Daoy (cell line): ENCODE measurements at places on chromosomes 7 and 10. TPM values are rescaled to one million over a fixed set of nuclear protein-coding genes. Genes with fewer than 3 reads are reported as not detected.

C10orf90 gene
- 1.4 TPM in 1 of 2 replicates, not detected in the other for total RNA-seq

TRIL gene
- 0.11 and 0.15 TPM in 2 replicates for total RNA-seq

MYL10 gene
- not detected in 2 replicates for total RNA-seq

ARMC3 gene
- not detected in 2 replicates for total RNA-seq

RP9 gene
- 28.6 and 29.9 TPM in 2 replicates for total RNA-seq

MYPN gene
- total RNA-seq = 1.8 and 2.9 TPM in 2 replicates

GRM8 gene
- 0.24 and 1.4 TPM in 2 replicates for total RNA-seq

CPA2 gene
- 0.11 TPM in 1 of 2 replicates, not detected in the other for total RNA-seq

CFAP70 gene
- 0.29 TPM in 1 of 2 replicates, not detected in the other for total RNA-seq

MEOX2 gene
- not detected in 2 replicates for total RNA-seq

CRYGN gene
- total RNA-seq = 0.17 TPM in 1 of 2 replicates, not detected in the other

LMOD2 gene
- not detected in 2 replicates for total RNA-seq

NAT16 gene
- total RNA-seq = not detected in 2 replicates

RPA3 gene
- total RNA-seq = 74.7 and 125 TPM in 2 replicates

CCDC201 gene
- not detected in 2 replicates for total RNA-seq

ELMO1 gene
- 7.0 and 25.3 TPM in 2 replicates for total RNA-seq

PNLIPRP1 gene
- not detected in 2 replicates for total RNA-seq

ACSM6 gene
- not detected in 2 replicates for total RNA-seq

IGF2BP3 gene
- total RNA-seq = 277 and 349 TPM in 2 replicates

NKX1-2 gene
- total RNA-seq = not detected in 2 replicates

SLC16A9 gene
- total RNA-seq = 11.7 and 13.7 TPM in 2 replicates

LHFPL3 gene
- total RNA-seq = 0.06 TPM in 1 of 2 replicates, not detected in the other

OTUD1 gene
- 1.1 and 1.5 TPM in 2 replicates for total RNA-seq

GPR26 gene
- 0.11 TPM in 1 of 2 replicates, not detected in the other for total RNA-seq

CYP2C9 gene
- total RNA-seq = not detected in 2 replicates

PTPN20 gene
- total RNA-seq = not detected in 2 replicates

PPP1R9A gene
- total RNA-seq = 2.6 and 8.6 TPM in 2 replicates

SLC29A4 gene
- total RNA-seq = 0.36 and 1.4 TPM in 2 replicates

HTR5A gene
- total RNA-seq = not detected in 2 replicates

ATG9B gene
- not detected in 2 replicates for total RNA-seq
